ENCODE measurements at places on chromosomes 7 and 10. TPM values are rescaled to one million over a fixed set of nuclear protein-coding genes. Genes with fewer than 3 reads are reported as not detected.

- ATAC-seq: no peak
Observed at GRCh38 chr7:46452561-46453135, 531.6 kb upstream of the IGFBP3 start.

DNA sequence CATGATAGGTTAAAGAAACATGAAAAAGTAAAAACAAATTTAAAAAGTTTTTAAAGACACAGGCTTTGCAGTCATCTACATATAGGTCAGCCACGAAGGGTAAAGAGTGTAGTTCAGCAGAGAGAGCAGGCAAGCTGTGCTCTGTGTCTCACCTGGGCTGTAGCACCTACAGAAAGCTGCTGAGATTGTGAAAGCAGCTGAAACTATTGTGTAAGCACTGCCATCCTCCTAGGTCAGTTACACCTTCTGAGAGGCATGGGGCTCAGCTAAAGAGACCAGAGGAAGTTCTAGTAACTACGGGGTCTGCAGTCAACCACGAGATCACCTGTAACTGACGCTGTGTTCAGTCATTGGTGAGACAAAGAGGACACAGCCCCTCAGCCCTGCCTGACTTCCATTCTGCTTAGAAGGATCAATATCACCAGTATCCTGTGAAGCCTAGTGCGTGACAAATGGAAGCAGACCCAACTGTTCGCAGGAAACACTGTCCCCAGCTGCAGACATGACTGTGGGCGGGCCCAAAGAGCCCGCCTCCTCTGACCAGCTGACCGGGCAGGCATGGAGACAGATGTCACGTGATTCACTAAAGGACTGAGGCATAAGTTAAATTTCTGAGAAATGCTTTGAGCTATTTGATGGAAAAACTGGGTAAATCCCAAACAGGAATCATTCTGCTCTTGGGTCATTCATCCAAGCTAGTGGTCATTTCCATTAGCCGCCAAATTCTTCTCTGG lies 87.9 kb downstream of the EBF3 start:
- peak; percentile 90 for ATAC-seq

DNA sequence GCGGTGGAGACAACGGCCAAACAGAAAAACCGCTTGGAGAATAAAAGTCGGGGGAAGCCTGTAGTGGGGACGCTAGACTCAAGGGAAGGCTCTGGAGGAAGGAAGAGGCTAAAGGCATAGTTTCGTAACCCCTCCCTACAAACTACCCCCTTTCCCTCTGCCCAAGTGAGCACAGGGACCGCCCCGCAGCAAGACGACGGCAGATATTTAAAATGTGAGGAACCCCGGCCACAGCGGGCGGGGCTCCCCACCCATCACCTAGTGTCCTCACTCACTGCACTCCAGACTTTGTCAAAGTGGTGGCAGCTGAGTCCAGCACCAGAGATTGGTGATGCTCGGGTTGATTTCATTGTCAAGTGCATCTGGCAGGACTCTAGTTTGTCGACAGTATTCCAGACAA lies 69.1 kb downstream of the PRKAG2 start:
- no peak for ATAC-seq

GRCh38 chr10:2173327-2173726 lies 436.0 kb upstream of the ADARB2 start:
- no peak for ATAC-seq

DNA sequence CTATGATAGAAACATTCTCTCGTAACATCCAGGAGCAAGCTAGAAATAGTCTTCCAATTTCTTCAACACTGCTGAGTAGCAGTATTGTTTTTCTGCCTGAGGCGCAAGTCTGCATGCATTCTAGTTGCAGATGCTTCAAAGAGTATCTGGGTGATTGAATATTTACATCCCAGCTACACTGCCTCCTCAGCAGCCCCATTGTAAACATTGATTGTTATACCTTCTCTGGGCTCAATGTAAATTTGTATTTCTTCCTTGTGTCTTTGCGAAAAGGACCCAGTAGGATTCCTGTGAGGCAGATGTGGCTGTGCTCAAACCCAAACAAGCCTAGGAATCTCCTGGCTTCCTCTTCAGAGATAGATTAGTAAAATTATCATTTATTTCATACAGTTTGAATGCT lies 320.7 kb downstream of the CDC14C start:
- ATAC-seq: peak; percentile 33

DNA sequence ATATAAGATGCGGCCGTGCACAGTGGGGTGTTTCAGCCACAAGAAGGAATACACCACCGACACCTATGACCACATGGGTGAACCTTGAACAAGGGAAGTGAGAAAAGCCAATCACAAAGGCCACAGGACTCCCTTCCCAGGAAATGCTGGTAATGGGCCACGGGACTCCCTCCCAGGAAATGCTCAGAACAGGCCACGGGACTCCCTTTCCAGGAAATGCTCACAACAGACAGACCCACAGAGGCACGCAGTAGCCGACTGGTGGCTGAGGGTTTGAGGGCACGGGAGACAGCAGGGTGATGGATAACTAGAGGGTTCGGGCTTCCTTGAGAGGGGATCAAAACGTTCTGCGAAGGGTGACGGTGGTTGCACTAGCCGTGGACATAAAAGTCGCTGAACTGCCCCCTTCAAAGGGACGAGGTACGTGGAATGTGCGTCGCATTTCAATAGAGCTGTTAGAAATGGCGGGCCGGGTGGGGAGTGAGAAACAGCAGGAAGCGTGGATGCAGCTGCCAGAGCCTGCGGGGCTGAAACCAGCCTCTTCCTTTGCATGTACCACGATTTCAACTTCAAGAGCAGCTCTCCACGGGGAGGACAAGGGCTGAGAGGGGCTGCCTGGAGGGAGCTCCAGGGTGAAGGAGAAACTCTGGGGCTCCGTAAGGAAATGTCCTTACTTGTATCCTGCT lies 274.0 kb downstream of the ELFN1 start:
- no peak for ATAC-seq

GRCh38 chr10:30730306-30730705 lies 100.8 kb upstream of the LYZL2 start:
- ATAC-seq: no peak

- no peak for ATAC-seq
Observed at GRCh38 chr7:27131390-27131819, 848 bp upstream of the HOXA4 start.

GRCh38 chr7:142108728-142109505 lies 2.6 kb upstream of the MGAM2 start:
- ATAC-seq: no peak

- ATAC-seq: no peak
Observed at GRCh38 chr7:2821842-2822507, 22.1 kb downstream of the GNA12 start.

FXYD4 gene
- not detected for total RNA-seq

STAG3 gene
- 5.2 TPM for total RNA-seq

ANKRD7 gene
- 0.93 TPM for total RNA-seq

HPSE2 gene
- total RNA-seq: 0.05 TPM

WNT16 gene
- total RNA-seq: 0.17 TPM

CRYGN gene
- 0.11 TPM for total RNA-seq

PSD gene
- 34.7 TPM for total RNA-seq

Measured in motor neuron (in vitro differentiated cells).